Activated CD4-positive, alpha-beta T cell treated with anti-CD3 and anti-CD28 coated beads for 4 hours (primary cell): ENCODE measurements at places on chromosomes 12 and 14.
A peak's percentile ranks its signal among the peaks of the same experiment; 100 is the strongest.

DNA sequence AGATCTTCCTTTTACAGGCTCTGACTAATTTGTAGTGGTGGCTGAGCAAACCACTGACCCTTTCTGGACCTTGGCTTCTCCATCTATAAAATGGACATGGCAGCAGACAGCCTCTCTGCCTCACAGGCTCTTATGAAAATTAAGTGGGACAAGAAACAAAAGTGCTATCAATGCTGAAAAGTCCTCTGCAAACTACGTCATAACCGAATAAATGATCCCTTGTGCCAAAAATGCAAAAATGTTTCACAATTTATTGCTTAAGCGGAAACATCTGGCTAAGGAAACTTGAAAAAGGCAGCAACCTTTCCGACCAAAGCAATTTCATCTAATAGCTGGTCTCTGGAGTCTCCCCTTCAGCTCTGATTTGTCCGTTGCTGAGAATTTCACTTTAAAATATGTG, 108.5 kb upstream of the PLXNC1 start:
- DNase-seq: no peak

GRCh38 chr14:76584271-76584702, 177.0 kb upstream of the VASH1 start:
- DNase-seq: no peak

DNA sequence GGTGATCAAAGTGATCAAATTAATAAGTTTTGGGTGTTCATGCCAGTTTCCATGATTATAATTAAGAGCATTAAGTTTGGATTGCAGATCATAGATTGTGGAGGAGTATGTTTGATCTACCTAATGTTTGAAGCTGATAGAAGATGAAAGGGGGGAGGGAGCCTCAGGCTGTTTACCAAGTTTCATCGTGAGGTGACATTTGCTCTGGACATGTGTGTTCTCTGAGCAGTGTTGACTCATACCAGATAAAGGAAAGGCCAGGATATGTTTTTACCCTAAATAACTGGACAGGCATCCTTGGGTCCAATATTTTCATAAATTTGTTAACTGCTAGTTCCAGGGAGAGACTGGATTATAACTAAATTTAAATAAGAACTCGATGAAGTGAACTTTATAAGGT, 3.5 kb upstream of the SEL1L start:
- no peak for DNase-seq

DNA sequence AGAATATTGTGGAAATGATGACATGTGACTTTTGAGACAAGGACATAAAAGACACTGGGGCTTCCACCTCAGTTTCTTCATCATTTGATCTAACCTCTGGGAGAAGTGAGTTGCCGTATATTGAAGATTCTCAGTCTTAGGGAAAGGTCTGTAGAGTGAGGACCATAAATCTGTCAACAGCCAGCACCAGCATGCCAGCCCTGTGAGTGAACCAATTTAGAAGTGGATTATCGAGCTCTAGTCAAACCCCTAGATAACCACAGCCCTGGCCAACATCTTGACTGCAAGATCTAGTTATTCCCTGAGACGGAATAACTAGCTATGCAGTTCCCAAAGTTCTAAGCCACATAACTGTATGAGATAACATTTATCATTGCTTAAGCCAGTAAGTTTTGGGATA, 108.8 kb upstream of the PTPRR start:
- DNase-seq: no peak

DNA sequence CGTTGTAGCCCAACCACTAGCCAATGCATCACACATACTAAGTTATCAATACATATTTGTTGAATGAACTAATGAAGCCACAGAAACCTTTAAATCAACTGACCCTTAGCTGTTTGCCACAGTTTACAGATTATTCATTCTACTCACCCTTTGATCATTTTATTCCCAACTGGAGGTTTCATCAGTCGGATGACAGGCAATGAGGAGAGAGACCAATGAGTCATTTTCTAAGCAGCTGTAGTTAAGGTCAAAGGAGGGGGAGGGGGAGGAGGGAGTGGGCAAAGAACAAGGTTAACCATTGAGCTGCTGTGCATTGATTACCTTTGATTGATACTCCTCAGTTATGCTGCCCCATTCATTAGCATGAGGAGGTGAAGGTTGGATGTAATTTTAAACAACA, 469.5 kb downstream of the VRK1 start:
- DNase-seq: no peak

- no peak for DNase-seq
Observed at GRCh38 chr12:90311561-90311960, 602.9 kb upstream of the ATP2B1 start.

DNA sequence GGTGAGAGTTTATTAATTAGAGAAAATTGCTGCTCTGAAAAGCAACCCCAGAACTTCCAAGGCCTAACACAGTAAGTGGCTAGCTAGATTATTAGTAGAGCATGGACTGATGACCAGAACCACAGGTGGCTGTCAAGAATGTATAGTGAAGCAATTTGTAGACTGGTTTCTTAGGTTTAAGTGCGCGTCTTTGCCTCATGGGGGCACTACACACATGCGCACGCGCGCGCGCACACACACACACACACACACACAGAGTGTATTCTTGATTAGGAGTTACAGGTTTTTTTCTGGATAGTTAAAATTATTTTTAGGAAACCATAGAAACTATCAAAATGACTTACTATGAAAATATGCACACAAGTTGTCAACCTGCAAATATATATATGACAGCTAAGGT, 66.5 kb downstream of the BHLHE41 start:
- DNase-seq: no peak

GRCh38 chr14:97976861-97977260, 1179.7 kb downstream of the VRK1 start:
- DNase-seq: no peak

- no peak for DNase-seq
Observed at GRCh38 chr14:97361958-97362357, 564.8 kb downstream of the VRK1 start.

DNA sequence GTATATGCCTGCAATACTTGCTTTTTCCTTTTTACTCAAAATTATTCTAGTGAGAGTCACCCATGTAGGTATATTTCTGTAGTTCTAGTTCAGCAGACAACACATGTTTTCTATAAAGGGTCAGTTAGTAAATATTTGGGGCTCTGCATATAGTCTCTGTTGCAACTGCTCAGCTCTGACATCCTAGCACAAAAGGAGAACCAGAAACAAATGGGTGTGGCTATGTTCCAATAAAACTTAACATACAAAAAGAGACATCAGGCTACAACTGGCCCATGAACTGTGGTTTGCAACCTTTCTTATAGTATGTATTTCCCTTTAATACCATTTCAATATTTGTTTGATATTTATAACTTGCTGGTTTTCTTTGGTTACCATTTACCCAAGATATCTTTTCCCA, 11.9 kb downstream of the NT5DC3 start:
- no peak for DNase-seq

GRCh38 chr12:81520064-81520945, 238.8 kb downstream of the PPFIA2 start:
- DNase-seq: no peak

- no peak for DNase-seq
Observed at GRCh38 chr14:74710480-74710879, 2.4 kb downstream of the AREL1 start.

GRCh38 chr12:124939079-124939420, 24.6 kb upstream of the UBC start:
- peak; percentile 55 for DNase-seq
